ENCODE measurements at places on chromosomes 1 and 21. TPM values are rescaled to one million over a fixed set of nuclear protein-coding genes. Genes with fewer than 3 reads are reported as not detected.

- H3K27ac ChIP-seq, result no peak overlapping the region
- DNase-seq, result peak; percentile 66
- no peak overlapping the region for H3K4me3 ChIP-seq
- H3K36me3 ChIP-seq, result peaks cover 20% of the 10 kb centered on the region
These were observed 7.7 kb downstream of the ENSA start for GRCh38 chr1:150621497-150622302.

GRCh38 chr1:6347641-6348487, 45.7 kb downstream of the ACOT7 start:
- H3K27me3 ChIP-seq, result no peaks in the 10 kb centered on the region
- no peak overlapping the region for H3K4me3 ChIP-seq
- DNase-seq, result peak; percentile 39
- H3K4me1 ChIP-seq, result peaks cover 33% of the 10 kb centered on the region
- H3K27ac ChIP-seq, result peak overlapping the region; percentile 22
- no peaks in the 10 kb centered on the region for H3K36me3 ChIP-seq

GRCh38 chr1:192311281-192311680, 5.5 kb upstream of the RGS21 start:
- H3K27me3 ChIP-seq, result no peaks in the 10 kb centered on the region
- DNase-seq, result no peak
- no peak overlapping the region for H3K27ac ChIP-seq
- H3K36me3 ChIP-seq, result no peaks in the 10 kb centered on the region
- no peaks in the 10 kb centered on the region for H3K4me1 ChIP-seq

Gene FNDC5
- total RNA-seq, result not detected

GRCh38 chr1:201298396-201299381, 15.4 kb downstream of the PKP1 start:
- no peak for DNase-seq
- H3K4me1 ChIP-seq, result no peaks in the 10 kb centered on the region
- no peak overlapping the region for H3K27ac ChIP-seq
- no peaks in the 10 kb centered on the region for H3K27me3 ChIP-seq

DNA sequence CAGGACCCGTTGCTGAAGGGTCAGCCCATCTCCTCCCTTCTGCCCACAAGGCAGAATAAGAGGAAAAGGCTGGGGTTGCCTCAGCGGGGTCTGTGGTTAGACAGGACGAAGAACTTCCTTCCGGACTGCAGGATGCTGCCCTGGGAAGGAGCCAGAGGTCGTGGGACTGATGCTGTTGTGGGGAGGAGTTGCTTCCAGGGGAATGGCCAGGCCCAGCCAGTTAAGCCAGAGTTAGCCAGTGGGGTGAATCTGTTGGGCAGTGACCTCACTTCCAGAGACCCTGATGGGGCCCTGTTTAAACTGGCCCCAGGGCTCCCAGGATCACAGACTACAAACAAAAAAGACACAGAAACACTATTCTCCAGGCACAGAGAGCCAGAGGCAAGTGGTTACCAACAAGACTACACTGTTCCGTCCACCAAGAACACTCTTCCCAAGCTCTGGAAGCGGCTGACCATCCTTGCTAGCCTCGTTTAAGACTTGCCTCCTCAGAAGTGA, 13.0 kb downstream of the FAM229A start:
- no peak overlapping the region for H3K27ac ChIP-seq
- no peak overlapping the region for H3K4me3 ChIP-seq
- H3K4me1 ChIP-seq, result peaks cover 42% of the 10 kb centered on the region

DNA sequence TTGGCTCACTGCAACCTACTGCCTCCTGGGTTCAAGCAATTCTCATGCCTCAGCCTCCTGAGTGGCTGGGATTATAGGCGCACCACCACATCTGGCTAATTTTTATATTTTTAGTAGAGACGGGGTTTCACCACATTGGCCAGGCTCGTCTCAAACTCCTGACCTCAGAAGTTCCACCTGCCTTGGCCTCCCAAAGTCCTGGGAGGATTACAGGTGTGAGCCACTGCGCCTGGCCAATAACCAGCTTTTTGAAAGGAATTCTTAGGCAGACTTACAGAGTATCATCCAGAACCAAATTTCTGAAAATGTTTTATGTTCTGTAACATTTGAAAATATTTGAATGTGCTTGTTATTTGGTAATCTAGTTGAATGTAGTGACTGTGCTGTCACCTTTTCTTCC, 14.6 kb downstream of the BTF3L4 start:
- no peaks in the 10 kb centered on the region for H3K27me3 ChIP-seq
- H3K27ac ChIP-seq, result peak overlapping the region; percentile 43
- peak; percentile 49 for DNase-seq
- H3K4me1 ChIP-seq, result peaks cover 12% of the 10 kb centered on the region
